ENCODE measurements at places on chromosomes 3 and 15. TPM values are rescaled to one million over a fixed set of nuclear protein-coding genes. Genes with fewer than 3 reads are reported as not detected.

Gene GOLGA6L10
- 0.60 TPM for total RNA-seq

Gene TYRO3
- total RNA-seq: 38.6 TPM

Gene CLSTN2
- total RNA-seq: 14.1 TPM

Gene WDR72
- 8.6 TPM for total RNA-seq

Gene AZI2
- total RNA-seq: 49.0 TPM

DNA sequence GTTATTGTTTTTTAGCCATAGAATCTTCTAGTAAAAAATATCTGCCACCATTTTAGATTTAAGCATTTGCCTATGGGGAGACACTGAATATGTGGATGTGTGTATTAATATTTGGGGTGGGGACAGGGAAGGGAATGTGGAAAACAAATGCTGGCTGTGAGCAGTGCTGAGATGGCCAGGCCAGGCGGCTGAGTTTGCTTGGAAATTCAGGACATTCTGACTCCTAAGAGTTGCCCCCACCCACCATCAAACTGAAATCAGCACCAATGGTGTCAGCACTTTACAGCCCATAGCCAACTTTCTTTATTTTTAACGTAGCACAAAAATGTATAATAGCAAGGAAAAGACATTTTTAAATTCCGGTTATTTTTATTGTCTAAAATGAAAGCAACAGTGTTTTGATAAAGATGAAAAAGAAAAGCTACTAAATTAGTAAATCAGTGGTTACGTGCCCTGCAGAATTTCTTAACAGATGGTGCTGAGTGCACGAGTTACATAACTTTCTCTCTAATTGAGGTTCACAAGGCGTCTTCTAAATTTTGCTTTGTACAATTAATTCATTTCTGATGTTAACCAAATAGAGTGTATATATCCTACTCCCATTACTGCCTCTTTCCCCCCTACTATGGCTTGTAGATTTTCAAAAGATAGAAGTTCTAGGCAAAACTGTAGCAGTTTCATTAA, 34.0 kb downstream of the B3GALNT1 start:
- no peak overlapping the region for H3K27ac ChIP-seq
- H3K27me3 ChIP-seq: no peaks in the 10 kb centered on the region
- no peaks in the 10 kb centered on the region for H3K36me3 ChIP-seq
- no peak for DNase-seq
- H3K4me1 ChIP-seq: peaks cover 26% of the 10 kb centered on the region
- H3K4me3 ChIP-seq: no peak overlapping the region

DNA sequence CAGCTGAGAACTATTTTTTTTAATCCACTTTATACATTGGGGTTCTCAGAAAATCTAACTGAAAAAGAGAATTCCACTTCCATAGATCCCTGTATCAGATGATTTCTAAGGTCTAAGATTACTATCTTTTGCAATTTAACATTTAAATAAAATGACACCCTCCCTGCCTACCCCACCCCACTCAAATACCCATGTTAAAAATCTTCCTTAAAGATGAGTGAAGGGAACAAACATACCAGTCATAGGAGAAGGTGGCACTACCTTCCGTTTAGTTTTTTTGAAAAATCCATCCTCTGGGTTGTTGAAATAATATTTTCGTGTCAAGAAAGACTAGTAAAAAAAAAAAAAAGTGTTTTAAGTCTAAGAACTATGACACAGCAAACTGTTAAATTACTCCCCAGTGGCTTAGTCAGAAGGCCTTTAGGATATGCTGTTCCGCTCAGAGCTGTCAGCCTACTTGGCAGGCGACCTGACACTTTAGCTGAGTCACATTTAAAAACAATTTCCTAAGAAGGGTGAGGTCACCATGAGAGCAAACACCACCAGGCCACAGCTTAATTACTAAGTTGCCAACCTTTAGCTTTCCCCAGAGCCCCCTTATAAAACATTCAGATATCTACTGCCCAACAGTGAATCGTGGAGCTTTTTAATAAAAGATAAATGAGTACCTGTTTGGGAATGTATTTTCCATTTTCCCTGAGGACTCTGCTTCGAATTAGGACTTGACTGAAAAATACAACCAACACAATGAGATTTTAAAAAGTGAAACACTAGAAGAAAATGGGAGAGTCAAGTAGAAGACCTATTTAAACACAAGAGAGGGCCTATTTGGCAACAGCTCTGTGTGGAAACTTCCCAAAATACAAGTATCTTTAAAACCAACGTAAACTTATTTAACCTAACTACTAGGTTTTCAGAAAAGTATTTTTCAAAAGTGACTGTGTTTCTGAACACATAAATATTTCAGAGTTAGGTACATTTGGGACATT, 9.6 kb downstream of the EMC3 start:
- peaks cover 41% of the 10 kb centered on the region for H3K4me1 ChIP-seq
- no peaks in the 10 kb centered on the region for H3K27me3 ChIP-seq
- H3K36me3 ChIP-seq: peaks cover 43% of the 10 kb centered on the region
- peak overlapping the region; percentile 81 for H3K27ac ChIP-seq

- no peaks in the 10 kb centered on the region for H3K27me3 ChIP-seq
- peak overlapping the region; percentile 27 for H3K4me3 ChIP-seq
- peaks cover 13% of the 10 kb centered on the region for H3K4me1 ChIP-seq
- no peaks in the 10 kb centered on the region for H3K36me3 ChIP-seq
- peak overlapping the region; percentile 14 for H3K27ac ChIP-seq
- DNase-seq: no peak
Measured at GRCh38 chr3:185760088-185760487, 64.8 kb downstream of the IGF2BP2 start.

DNA sequence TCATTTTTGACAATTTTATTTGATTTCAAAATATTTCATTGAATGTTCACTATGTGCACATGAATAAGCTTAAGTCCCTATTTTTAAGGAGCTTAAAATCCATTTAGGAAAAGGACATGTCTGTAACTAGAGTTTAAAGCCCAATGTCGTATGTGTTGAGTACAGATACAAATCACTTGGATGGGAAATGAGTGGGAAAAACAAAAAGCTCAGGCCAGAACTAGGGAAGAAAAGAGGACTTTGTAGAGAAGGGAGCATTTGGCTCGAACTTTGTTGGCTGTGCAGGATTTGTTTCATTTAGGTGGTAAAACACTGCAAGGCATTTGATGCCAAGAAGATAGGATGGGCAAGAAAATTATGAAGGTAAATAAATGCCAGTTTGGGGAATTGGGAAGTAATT, 653.1 kb upstream of the KCNMB2 start:
- no peak overlapping the region for H3K27ac ChIP-seq
- H3K27me3 ChIP-seq: no peaks in the 10 kb centered on the region
- no peaks in the 10 kb centered on the region for H3K4me1 ChIP-seq
- H3K36me3 ChIP-seq: no peaks in the 10 kb centered on the region
- DNase-seq: no peak

DNA sequence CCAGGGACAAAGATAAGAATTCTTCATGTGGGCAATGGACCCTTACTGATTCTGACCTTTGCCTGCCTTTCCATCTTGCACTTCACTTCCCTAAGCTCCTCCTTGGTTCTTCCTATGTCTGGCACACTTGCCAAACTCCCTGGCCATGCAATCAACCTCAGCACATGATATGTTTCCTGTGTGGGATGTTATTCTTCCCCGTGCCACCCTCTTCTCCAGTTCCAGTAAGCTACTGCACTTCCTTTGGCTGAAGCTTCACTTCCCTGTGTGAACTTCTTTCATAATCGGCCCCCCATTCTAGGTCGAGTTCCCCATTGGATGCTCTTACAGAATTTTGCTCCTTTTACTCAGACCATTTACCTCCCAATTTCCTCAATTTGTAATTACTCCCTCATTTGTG, 10.7 kb upstream of the TASOR start:
- DNase-seq: no peak
- H3K4me3 ChIP-seq: no peak overlapping the region
- H3K36me3 ChIP-seq: no peaks in the 10 kb centered on the region
- no peak overlapping the region for H3K27ac ChIP-seq

GRCh38 chr15:52361494-52361893, 65.9 kb upstream of the MYO5C start:
- no peaks in the 10 kb centered on the region for H3K27me3 ChIP-seq
- H3K4me1 ChIP-seq: peaks cover 11% of the 10 kb centered on the region
- peaks cover 43% of the 10 kb centered on the region for H3K36me3 ChIP-seq
- peak overlapping the region; percentile 2 for H3K27ac ChIP-seq

DNA sequence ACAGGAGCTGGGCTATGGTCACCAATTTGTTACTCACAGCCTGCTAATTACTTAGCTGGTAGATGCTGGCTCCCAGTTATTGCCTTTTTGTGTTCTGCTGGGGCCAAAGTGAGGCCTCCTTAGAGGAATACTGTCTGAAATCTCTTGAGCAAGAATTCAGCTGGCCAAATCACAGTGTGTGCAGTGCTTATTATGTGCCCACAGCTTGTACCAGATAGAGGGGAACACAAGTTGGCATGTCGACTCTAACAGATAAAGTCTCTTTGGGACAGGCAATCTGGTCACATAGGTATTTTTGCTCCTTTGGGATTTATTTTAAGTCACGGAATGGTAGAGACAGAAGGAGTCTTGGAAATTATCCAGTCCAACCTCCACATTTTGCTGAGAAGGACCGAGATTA, 6.3 kb upstream of the TMEM212 start:
- no peak for DNase-seq
- no peak overlapping the region for H3K27ac ChIP-seq
- H3K4me3 ChIP-seq: no peak overlapping the region
- no peaks in the 10 kb centered on the region for H3K36me3 ChIP-seq

DNA sequence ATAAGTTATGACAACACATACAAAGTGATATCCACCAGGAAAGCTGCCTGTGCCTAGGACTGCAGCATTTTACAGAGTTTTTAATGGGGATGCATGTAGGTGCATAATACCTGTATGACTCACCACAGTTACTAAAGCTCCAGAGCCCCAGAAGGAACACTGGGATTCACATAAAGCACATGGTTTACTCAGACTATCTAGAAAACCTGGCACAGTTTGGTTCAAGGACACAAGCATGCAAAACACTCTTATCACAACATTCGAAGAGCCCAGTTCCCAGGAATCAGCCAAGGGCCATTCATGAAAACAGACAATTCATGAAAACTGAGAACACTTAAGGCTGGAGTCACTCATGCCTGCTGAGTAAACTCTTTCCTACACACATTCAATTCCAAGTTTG, 261.0 kb downstream of the PYDC2 start:
- DNase-seq: no peak
- no peaks in the 10 kb centered on the region for H3K4me1 ChIP-seq
- H3K27ac ChIP-seq: no peak overlapping the region
- no peak overlapping the region for H3K4me3 ChIP-seq

- H3K27me3 ChIP-seq: no peaks in the 10 kb centered on the region
- no peaks in the 10 kb centered on the region for H3K36me3 ChIP-seq
- peaks cover 5% of the 10 kb centered on the region for H3K4me1 ChIP-seq
- DNase-seq: no peak
Measured at GRCh38 chr15:78370013-78370412, 29.9 kb downstream of the CRABP1 start.

DNA sequence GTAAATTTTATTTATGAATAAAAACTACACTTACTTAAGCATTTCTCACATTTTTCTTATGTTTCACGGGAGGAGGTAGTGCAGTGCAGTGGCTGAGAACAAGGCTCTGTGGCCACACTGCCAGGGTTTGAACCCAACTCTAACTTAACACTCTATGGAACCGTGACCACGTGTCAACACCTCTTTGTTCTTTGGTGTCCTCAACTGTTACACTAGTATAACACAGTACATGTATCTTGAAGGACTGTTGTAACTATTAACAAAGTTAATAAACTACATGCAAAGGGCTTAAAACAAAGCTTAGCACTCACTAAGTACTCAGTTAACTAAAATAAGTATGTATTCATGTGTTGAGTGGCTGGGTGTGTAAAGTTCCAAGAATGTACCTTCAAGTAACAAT, 19.5 kb downstream of the CD47 start:
- H3K4me3 ChIP-seq: no peak overlapping the region
- no peaks in the 10 kb centered on the region for H3K27me3 ChIP-seq
- peaks cover 21% of the 10 kb centered on the region for H3K36me3 ChIP-seq
- peaks cover 5% of the 10 kb centered on the region for H3K4me1 ChIP-seq
- no peak for DNase-seq
- H3K27ac ChIP-seq: no peak overlapping the region

Data from suprapubic skin (tissue), 4 donors.